Tibial nerve (tissue), 4 donors: ENCODE measurements at places on chromosomes 4 and X.
A peak's percentile ranks its signal among the peaks of the same experiment; 100 is the strongest.

DNA sequence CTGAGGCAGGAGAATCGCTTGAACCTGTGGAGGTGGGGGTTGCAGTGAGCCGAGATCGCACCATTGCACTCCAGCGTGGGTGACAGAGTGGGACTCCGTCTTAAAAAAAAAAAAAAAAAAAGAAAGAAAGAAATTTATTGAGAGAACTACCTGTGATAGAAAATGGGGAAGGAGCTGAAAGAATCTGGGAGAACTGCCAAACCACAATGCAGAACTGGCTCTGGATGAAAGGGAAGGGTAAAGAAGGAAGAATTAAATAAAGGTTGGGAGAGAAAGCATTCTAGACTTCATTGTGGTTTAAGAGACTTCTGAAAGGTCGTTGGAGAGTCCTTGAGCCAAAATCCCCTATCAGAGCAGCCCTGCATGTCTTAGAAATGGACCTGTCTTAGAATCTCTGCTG lies 567.9 kb upstream of the HTR2C start:
- H3K27me3 ChIP-seq = no peaks in the 10 kb centered on the region
- no peaks in the 10 kb centered on the region for H3K4me1 ChIP-seq
- no peak overlapping the region for H3K27ac ChIP-seq
- H3K36me3 ChIP-seq = no peaks in the 10 kb centered on the region
- no peak for DNase-seq
- no peak overlapping the region for H3K4me3 ChIP-seq

GRCh38 chrX:30301963-30302362 lies 7.2 kb downstream of the NR0B1 start:
- no peak for DNase-seq
- no peak overlapping the region for H3K4me3 ChIP-seq
- H3K27ac ChIP-seq = no peak overlapping the region
- no peaks in the 10 kb centered on the region for H3K36me3 ChIP-seq
- H3K4me1 ChIP-seq = no peaks in the 10 kb centered on the region

- DNase-seq = no peak
- H3K27ac ChIP-seq = no peak overlapping the region
- no peaks in the 10 kb centered on the region for H3K27me3 ChIP-seq
- H3K36me3 ChIP-seq = no peaks in the 10 kb centered on the region
Measured at GRCh38 chr4:56786955-56787354, 34.5 kb downstream of the SPINK2 start.

- H3K4me1 ChIP-seq = peaks cover 16% of the 10 kb centered on the region
- no peaks in the 10 kb centered on the region for H3K27me3 ChIP-seq
- no peak overlapping the region for H3K4me3 ChIP-seq
- no peak for DNase-seq
- H3K36me3 ChIP-seq = no peaks in the 10 kb centered on the region
Measured at GRCh38 chr4:3879681-3880614, 113.8 kb downstream of the ADRA2C start.

DNA sequence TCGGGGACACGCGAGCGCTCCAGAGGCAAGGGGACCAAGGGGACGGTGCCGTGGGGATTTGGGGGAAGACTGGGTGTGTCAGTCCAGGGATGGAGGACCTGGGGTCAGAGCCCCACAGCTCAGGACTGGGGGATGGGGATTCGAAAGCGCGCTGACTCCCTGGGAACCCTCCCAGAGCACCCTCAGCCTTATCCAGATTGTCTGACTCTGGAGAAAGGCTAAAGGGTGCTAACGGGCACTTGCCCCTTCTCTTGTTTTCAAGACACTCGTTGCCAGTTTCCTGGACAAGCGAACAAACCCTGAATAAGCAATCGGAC lies 1.1 kb downstream of the DOCK11 start:
- H3K36me3 ChIP-seq = no peaks in the 10 kb centered on the region
- peaks cover 6% of the 10 kb centered on the region for H3K4me1 ChIP-seq
- DNase-seq = no peak
- H3K27ac ChIP-seq = peak overlapping the region; percentile 89
- peaks cover 12% of the 10 kb centered on the region for H3K27me3 ChIP-seq

DNA sequence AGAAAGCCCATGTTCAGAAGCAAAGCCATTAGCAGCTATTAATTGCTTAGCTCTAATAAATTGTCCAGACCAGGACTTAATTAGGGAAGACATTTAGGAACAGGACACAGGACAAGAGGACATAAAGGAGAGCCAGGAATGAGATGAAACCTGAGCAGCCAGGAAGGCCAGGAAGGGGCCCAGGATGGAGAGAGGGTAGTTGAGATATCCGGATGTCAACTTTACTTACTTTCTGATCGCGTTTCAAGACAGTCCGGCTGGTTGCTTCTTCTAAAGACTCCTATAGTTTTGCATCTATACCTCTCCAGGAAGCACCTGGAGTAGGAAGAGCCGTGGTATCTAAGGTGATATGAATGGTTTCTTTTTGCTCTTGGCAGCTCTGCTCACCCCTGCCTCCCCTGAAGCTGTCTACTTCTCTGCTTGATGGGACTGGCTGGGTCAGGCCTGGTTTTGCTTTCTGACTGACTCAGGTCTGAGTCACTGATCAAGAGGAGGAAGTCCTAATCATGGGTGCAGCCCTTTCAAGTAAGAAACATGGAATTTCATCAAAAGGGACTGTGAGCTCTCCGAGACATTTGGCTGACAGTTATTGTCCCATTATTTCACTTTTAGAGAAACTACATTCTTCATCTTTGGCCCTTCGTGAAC lies 733.3 kb downstream of the RPA4 start:
- DNase-seq = no peak
- H3K36me3 ChIP-seq = no peaks in the 10 kb centered on the region

GRCh38 chr4:138438608-138439007 lies 196.5 kb upstream of the SLC7A11 start:
- H3K27me3 ChIP-seq = no peaks in the 10 kb centered on the region
- no peak overlapping the region for H3K27ac ChIP-seq
- DNase-seq = no peak

- H3K36me3 ChIP-seq = no peaks in the 10 kb centered on the region
- no peak overlapping the region for H3K27ac ChIP-seq
- H3K4me3 ChIP-seq = no peak overlapping the region
Measured at GRCh38 chrX:97030463-97030862, 146.8 kb downstream of the RPA4 start.

GRCh38 chrX:12089740-12090139 lies 48.5 kb upstream of the FRMPD4 start:
- no peak overlapping the region for H3K27ac ChIP-seq
- DNase-seq = no peak
- H3K27me3 ChIP-seq = no peaks in the 10 kb centered on the region

- H3K4me1 ChIP-seq = no peaks in the 10 kb centered on the region
- DNase-seq = peak; percentile 89
- H3K4me3 ChIP-seq = peak overlapping the region; percentile 52
- H3K27ac ChIP-seq = peak overlapping the region; percentile 89
- no peaks in the 10 kb centered on the region for H3K27me3 ChIP-seq
Measured at GRCh38 chrX:149938881-149939654, 777 bp upstream of the EOLA2 start.

DNA sequence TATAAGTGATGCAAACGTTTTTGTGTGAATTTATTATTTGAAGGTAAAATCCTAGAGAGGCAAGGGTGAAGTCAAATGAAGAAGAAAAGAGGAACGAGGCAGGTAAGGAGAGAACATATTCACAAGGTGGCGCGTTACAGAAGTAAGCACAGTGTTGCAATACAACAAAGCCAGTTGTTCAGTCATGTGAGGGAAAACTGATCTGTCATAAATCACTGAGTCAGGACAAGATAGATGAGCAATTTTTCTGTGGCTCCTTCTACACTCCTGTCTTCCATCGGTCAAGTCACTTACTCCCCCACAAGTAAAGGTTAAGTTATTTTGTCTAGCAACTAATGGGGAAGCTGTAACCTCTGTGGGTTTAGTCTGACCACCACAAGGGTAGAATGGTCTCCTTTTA lies 203.0 kb upstream of the GK2 start:
- no peak for DNase-seq
- no peak overlapping the region for H3K4me3 ChIP-seq
- no peaks in the 10 kb centered on the region for H3K4me1 ChIP-seq
- no peaks in the 10 kb centered on the region for H3K36me3 ChIP-seq
- H3K27ac ChIP-seq = no peak overlapping the region
